Psoas muscle (tissue), 8 donors: ENCODE measurements at places on chromosomes 11 and 22. TPM values are rescaled to one million over a fixed set of nuclear protein-coding genes. Genes with fewer than 3 reads are reported as not detected.

Gene SHISAL1
- 0.24 TPM for total RNA-seq

Gene PRR33
- total RNA-seq, result 8.9 TPM

Gene OR52I2
- total RNA-seq, result not detected

- H3K36me3 ChIP-seq, result no peaks in the 10 kb centered on the region
- no peak overlapping the region for H3K27ac ChIP-seq
- no peaks in the 10 kb centered on the region for H3K4me1 ChIP-seq
- DNase-seq, result no peak
Measured at GRCh38 chr11:27933992-27934829, 173.7 kb downstream of the KIF18A start.

GRCh38 chr11:63779039-63779438 lies 10.5 kb upstream of the ZFTA start:
- no peak overlapping the region for H3K4me3 ChIP-seq
- no peaks in the 10 kb centered on the region for H3K27me3 ChIP-seq
- no peak for DNase-seq
- H3K4me1 ChIP-seq, result no peaks in the 10 kb centered on the region
- H3K27ac ChIP-seq, result no peak overlapping the region

DNA sequence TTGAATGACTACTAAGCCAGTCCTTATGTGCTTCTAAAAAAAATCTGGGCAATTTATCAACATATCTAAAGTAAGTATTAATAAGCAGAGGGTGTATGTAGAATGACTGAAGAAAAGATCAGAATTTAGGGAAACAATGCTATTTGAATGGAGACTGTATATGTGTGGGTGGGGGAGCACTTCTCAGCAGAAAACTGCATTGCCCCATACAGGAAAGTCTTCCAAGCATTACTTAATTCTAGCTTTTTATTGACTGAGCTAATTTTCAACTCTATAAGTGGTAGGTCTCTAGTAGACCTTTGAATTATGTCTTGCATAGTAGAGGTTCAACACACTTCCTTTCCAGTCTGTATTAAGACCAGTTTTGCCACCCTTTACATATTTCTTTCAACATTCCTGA lies 41.7 kb downstream of the CASP12 start:
- H3K27ac ChIP-seq, result no peak overlapping the region
- H3K27me3 ChIP-seq, result no peaks in the 10 kb centered on the region
- DNase-seq, result no peak
- no peaks in the 10 kb centered on the region for H3K4me1 ChIP-seq

GRCh38 chr11:68965901-68966853 lies 14.6 kb downstream of the MRGPRD start:
- H3K4me1 ChIP-seq, result no peaks in the 10 kb centered on the region
- no peak for DNase-seq
- no peak overlapping the region for H3K4me3 ChIP-seq
- H3K27ac ChIP-seq, result no peak overlapping the region

DNA sequence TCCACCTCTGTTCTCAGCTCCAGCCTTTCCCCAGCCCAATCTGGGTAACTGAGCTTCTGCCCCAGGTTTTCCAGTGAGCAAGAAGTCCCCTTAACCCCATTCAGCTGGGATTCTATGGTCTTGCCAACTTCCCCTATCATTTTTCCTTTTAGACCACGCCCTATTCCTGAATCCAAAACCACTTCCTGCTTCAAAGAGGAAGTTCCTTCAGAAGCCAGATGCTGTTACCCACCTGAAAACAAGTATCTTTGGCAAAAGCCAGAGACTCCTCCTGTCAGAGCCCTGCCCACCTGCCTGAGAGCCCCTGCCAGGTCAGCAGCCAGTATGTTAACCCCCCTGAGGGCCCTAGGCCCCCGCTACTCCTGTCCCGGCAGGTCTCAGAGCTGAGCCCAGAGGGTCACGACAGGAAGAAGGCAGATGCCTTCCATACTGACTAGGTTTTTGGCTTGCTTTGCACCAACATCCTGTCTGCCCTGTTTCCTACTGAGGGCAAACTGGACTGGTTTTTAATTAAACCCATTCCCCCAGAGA lies 20.3 kb upstream of the MICAL2 start:
- no peaks in the 10 kb centered on the region for H3K27me3 ChIP-seq
- no peaks in the 10 kb centered on the region for H3K36me3 ChIP-seq
- no peak for DNase-seq
- H3K4me1 ChIP-seq, result peaks cover 24% of the 10 kb centered on the region
- H3K4me3 ChIP-seq, result no peak overlapping the region
- H3K27ac ChIP-seq, result peak overlapping the region; percentile 4

DNA sequence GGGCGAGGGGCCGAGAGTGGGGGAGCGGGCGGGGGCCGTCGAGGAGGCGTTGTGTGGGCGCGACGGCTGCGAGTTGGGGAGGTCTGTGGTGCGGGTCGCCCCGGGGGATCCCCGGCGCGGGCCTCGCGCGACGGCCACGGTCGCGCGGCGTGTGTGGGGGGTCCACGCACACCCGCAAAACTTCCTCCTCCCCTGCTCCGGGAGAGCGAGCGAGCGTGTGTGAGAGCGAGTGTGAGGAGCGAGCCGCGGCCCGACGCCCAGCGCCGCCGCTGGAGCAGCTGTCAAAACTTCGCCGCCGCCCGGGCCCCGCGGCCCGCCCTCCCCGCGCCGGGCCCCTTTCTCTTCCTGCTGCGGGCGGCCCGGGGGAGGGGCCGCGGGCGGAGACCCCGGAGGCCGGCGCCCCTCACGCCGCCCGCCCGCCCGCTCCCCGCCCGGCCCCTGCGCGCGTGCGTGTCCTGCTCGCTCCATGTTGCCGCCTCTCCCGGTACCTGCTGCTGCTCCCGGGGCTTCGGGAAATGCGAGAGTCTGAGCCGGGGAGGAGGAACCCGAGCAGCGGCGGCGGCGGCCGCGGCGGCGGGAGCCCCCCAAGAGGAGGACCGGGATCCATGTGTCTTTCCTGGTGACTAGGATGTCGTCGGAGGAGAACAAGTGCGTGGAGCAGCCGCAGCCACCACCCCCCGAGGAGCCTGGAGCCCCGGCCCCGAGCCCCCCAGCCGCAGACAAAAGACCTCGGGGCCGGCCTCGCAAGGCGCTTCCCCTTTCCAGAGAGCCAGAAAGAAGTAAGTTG lies 9.0 kb upstream of the CCT8L2 start:
- DNase-seq, result peak; percentile 39
- no peaks in the 10 kb centered on the region for H3K4me1 ChIP-seq
- no peaks in the 10 kb centered on the region for H3K36me3 ChIP-seq
- H3K27me3 ChIP-seq, result peaks cover 31% of the 10 kb centered on the region

GRCh38 chr11:74268456-74268855 lies 43.0 kb downstream of the P4HA3 start:
- H3K4me1 ChIP-seq, result no peaks in the 10 kb centered on the region
- H3K27me3 ChIP-seq, result no peaks in the 10 kb centered on the region
- no peak overlapping the region for H3K4me3 ChIP-seq
- H3K27ac ChIP-seq, result no peak overlapping the region
- H3K36me3 ChIP-seq, result no peaks in the 10 kb centered on the region

- no peaks in the 10 kb centered on the region for H3K27me3 ChIP-seq
- no peak for DNase-seq
- peak overlapping the region; percentile 80 for H3K27ac ChIP-seq
- H3K4me1 ChIP-seq, result peaks cover 71% of the 10 kb centered on the region
- peaks cover 14% of the 10 kb centered on the region for H3K36me3 ChIP-seq
Measured at GRCh38 chr22:35781898-35782297, 64.2 kb downstream of the APOL5 start.

DNA sequence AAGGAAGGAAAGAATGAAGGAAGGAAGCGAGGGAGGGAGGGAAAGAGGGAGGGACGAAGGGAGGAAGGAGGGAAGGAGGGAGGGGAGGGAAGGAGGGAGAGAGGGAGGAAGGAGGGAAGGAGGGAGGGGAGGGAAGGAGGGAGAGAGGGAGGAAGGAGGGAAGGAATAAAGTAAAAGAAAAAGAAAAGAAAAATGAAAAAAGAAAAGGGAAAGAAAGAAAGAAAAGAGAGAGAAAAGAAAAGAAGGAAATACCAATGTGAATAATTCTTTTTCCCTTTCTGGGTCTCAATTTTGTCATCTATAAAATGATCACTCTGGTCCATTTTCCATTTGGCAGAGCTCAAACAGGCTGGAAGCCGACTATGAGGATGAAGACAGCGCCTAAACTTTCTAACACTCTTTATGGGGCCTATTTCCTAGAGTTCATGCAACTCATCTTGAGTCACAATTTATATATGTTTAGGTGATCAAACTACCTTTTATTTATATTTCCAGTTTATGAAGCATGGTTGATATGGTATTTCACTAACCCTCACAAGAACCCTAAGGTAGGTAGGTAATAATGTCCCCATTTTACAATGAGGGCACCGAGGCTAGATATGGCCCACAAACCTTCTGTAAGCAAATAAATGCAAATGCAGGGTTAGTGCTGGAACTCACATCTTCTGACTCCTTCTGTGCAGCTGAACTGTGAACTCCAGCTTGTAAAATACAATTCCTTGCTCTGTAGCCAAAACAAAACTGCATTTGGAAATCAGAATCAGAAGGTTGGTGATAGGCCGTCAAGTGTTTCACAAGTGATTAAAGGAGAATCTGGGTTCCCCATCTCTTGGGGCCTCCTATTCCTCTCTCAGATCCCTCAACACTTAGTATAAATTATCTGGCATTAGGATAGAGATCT lies 434.3 kb downstream of the ETS1 start:
- no peak overlapping the region for H3K27ac ChIP-seq
- no peaks in the 10 kb centered on the region for H3K36me3 ChIP-seq
- no peak for DNase-seq

DNA sequence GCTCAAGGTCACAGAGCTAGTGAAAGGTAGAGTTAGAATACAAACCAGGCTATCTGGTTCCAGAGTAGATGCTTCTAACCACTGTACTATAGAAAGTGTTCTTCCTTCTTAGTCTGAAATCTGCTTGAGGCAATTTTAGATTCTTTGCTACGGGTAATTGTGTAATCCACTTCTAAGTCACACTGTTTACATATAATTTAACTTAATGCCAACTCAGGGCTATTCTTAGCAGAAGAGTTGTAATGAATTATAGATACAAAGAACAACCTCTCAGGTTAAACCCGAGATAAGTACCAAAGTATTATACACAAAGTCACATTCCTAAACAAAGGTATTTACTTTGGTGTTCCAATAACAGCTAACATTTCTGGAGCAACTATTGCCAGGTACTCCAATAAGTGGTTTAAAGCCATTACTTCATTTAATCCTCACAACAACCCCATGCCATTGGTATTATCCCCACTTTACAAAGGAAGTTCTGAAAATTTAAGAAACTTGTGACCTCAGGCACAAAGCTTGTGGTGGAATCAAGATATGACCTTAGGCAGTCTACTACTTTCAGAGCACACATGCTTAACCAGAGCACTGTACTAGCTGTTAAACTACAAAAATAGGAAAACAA lies 31.1 kb upstream of the DDI1 start:
- H3K36me3 ChIP-seq, result no peaks in the 10 kb centered on the region
- H3K27me3 ChIP-seq, result no peaks in the 10 kb centered on the region
- H3K4me3 ChIP-seq, result no peak overlapping the region
- DNase-seq, result no peak

DNA sequence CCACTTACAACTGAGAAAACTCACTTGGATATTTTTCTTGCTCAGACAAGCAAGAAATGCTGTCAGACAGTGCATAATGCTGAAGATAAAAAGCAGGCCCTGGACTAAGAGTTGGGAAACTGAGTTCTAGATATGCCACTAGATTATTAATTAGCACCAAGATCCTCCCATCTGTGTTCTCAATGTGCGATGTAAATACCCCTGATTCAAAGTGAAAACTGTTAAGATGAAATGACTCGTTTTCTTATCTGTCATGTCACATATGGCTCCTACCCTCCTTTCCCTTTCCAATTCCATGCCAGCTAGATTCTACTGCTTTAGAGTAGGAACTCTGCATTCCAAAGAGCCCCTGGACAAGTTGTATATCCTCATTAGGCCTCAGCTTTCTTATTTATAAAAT lies 88.9 kb upstream of the CLNS1A start:
- H3K4me1 ChIP-seq, result no peaks in the 10 kb centered on the region
- H3K36me3 ChIP-seq, result peaks cover 4% of the 10 kb centered on the region
- H3K27ac ChIP-seq, result no peak overlapping the region
- DNase-seq, result no peak

DNA sequence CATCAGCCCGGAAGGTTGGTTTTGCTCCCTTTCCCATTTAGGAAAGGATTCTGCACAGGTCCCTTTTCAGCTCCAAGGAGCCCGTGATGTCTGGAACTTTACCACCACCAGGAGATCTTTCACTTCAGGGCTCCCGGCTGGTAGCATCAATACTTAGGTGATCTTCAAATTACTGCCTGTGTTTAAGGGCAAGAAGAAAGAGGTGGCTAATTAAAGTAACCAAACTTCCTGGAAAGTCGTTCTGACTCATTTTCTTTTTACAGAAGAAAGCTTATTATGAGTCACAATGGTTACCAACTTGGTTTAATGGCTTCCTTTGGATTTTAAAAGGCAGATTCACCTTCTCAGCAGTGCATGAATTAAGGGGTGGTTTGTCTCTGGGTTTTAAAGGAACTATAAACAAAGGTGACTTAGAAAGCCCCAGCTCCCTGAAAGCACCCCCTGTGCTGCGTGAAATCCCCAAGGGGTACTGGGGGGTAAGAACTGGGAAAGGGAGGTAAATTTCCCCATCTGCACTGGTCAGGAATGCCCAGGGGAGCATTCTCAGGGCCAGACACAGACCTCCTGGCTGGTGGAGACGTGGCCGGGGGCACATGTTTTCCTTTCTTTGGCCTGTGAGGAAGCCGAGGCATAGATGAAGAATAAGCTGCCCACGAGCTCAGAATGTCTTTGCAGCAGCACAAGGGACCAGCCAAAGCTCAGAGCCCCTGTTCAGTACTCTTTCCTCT lies 8.8 kb downstream of the POU2F3 start:
- no peaks in the 10 kb centered on the region for H3K27me3 ChIP-seq
- no peak overlapping the region for H3K27ac ChIP-seq
- DNase-seq, result no peak
- no peaks in the 10 kb centered on the region for H3K4me1 ChIP-seq
- no peaks in the 10 kb centered on the region for H3K36me3 ChIP-seq

GRCh38 chr11:69416143-69416515 lies 65.3 kb upstream of the LINC01488 start:
- DNase-seq, result no peak
- no peaks in the 10 kb centered on the region for H3K36me3 ChIP-seq
- H3K27ac ChIP-seq, result no peak overlapping the region
